T-helper 2 cell treated with Interferon-gamma antibody and Interleukin-4, amounts not matched to agents 5 μg/mL and 100 μg/mL, for 36 hours (primary cell): ENCODE measurements at places on chromosomes 3 and 15.
A peak's percentile ranks its signal among the peaks of the same experiment; 100 is the strongest.

DNA sequence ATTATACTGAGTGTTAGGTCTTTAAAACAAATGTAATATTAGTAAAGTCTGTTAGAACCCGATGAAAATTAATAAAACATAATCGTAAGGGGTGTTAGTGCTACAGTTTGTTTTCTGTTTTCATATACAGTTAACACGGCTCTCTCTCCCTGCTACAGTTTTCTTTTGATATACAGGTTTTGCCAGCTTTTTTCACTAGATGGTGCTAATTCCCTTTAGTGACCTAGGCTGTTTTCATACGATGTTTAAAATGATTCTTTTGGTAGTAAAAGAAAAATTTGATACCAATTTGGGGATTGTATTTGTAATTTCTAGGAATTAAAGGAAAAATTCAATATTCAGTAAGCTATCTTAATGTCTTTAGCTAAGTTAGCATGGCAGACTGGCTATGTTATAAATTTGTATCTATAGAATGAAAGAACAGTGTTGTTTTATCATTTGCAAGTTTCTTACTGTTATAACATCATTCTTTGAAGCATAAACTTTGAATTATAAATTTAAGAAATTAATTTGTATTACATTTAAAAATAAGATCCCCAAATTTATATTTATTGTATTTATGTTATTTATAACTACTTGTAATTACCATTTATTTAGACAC is 11.5 kb downstream of the APH1B start:
- DNase-seq = no peak

GRCh38 chr3:96319166-96319565 is 495.2 kb upstream of the EPHA6 start:
- DNase-seq = no peak

DNA sequence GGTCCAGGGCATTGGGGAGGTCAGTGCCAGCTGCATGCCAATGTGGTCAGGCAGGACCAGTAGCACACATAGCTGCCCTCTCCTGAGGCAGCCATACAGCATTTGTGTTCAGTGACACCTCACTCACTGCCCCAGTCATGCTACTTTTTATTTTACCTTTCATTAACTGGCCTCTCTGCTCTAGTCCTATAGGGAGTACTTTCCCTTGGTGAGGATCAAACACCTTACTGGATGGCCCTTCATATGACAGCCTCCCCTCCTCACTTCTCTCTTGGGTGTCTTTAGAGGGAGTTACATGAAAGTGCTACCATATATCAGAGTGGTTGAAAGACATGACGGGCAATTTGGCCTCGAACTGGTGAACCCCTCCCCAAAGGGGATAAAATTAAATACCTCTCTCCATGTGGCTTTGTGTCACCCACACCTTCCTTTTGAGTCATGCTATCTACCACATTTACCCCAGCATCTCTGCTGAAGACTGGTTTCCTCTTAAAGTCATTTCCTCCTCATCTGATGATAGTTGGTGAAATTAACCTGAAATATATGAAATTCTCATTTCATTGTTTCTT is 17.6 kb downstream of the RLBP1 start:
- peak; percentile 73 for DNase-seq

- no peak for DNase-seq
These were observed 11.4 kb downstream of the ZIC1 start for GRCh38 chr3:147420353-147421183.

DNA sequence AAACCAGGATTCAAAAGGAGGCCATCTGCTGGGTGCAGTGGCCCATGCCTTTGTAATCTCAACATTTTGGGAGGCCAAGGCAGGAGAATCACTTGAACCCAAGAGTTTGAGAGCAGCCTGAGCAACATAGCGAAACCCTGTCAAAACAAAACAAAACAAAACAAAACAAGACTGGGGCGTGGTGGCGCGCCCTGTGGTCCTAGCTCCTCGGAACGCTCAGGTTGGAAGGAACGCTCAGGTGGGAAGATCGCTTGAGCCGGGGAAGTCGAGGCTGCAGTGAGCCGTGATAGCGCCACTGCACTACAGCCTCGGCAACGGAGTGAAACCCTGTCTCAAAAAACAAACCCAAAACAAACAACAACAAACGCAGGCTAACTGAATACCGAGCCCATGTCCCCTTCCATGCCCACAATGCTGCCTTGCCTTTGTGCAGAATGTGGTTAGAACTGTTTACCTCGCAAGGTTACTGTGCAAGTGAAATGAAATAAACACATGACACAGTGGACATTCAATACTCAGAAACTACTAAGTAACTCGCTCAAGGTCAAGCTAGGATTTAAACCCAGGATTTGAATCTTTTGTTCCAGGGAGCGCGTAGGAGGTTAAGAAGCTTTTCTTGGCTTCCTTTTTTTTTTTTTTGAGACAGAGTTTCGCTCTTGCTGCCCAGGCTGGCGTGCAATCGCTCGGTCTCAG is 766 bp upstream of the EMC4 start:
- DNase-seq = no peak

GRCh38 chr3:135558150-135558783 is 407.3 kb upstream of the PPP2R3A start:
- DNase-seq = no peak

GRCh38 chr15:52464478-52464877 is 64.2 kb downstream of the MYO5A start:
- DNase-seq = peak; percentile 29

DNA sequence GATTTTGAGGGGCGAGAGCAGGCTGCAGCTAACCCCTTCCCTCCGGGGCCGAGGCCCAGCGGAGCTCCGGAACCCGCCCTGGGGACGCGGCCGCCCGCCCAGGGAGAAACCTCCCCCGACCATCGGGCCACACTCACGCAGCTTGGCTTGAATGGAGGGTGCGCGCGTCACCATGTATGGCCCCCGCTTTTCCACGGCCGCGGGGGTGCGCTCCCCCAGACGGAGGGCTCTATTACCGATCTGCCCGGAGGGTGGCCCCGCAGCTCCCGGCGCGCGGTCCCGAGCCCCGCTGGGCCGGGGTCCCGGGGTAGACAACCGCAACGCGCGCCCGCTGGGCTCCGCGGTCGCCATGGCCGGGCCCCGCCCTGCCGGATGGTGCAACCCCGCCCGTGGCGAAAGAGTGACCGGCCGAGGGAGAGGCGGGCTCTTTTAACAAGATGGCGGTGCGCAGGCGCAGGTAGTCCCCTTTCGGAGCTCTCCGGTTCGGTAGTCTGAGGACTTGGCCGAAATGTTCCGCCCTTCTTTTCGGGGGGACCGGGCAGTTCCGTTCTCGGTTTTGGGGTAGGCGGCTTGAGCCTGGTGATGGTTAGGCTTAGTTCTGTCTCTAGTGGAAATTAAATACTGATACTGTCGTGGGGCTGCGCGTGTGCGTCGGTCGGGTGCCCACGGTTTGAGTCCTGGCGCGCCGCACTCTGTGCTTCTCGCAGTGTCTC is at the start of gene FAM219B:
Gene FAM219B, minus strand, starts transcription at position 402 of the 713 bp plus-strand sequence. Its CDS starts 51 bp downstream, at position 351.
- peak; percentile 87 for DNase-seq
